Ecto neural progenitor cell (in vitro differentiated cells): ENCODE measurements at places on chromosomes 6 and 20.

GRCh38 chr6:63464060-63464459 is 108.2 kb upstream of the LOC128125822 start:
- no peak for DNase-seq

- no peak for DNase-seq
These were observed 12.0 kb upstream of the UQCC2 start for GRCh38 chr6:33723371-33724085.

DNA sequence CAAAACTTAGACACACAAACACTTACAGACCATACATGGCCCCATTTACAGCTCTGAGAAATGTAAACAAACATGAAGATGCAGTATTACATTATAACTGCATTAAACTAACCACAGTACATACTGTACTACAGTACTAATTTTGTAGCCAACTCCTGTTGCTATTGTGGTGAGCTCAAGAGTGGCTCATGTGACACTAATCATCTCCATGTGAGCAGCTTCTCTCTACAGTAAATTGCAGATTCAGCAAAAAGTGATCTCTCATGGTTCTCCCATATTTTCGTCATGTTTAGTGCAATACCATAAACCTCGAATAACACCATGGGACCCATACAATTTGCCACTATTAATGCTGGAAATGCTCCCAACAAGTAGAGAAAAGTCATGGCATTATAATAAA is 860.4 kb downstream of the EPHA7 start:
- DNase-seq = no peak

GRCh38 chr6:75084018-75084417 is 121.8 kb downstream of the COL12A1 start:
- DNase-seq = no peak

- no peak for DNase-seq
These were observed 1089.3 kb upstream of the DEFB115 start for GRCh38 chr20:30168025-30168799.

- DNase-seq = no peak
These were observed 66.5 kb upstream of the TFB1M start for GRCh38 chr6:155380666-155381332.

DNA sequence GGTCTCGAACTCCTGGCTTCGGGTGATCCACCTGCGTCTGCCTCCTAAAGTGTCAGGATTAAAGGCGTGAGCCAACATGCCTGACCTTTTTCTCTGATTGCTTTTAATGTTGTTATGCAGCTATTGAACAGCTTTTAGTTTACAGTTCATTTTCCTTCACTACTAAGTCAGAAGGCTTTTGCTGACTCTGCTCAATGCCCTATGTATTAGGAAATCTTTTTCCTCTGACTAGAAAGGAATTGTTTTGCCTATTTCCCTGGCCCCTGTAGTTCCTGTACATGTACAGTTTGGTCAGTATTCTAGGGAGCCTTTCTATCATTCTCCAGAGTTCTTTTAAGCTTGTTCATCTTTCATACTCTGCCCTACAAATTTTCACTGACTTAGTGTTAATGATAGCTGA is 280.2 kb downstream of the CDKAL1 start:
- DNase-seq = no peak

DNA sequence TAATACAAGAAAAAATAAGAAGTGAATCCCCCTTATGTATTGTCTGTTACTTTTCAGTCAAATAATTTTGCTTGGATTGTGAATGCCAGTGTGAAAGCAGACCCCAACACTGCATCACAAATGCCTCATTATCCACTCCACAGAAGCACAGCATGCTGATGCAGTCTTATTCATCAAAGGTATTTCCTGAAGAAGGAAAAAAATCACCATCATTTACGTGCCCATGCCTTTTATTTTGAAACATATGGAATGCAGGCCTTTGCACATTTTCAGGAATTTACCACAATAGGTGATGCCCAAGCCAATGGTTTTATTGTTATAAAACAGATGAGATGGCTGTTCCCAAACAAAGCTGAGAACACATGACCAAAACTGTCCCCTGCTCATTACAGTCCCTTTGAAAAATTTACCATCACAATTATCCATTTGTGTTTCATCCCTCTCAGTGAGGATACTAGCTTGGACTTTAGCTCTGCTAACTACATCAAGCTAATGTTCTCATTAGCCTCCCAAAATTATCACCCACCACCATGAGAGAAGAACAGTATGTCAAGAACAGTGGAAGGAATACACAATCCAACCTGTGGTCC is 180.6 kb upstream of the HTR1E start:
- no peak for DNase-seq

GRCh38 chr20:24966317-24967012 is 17.4 kb downstream of the CST7 start:
- DNase-seq = no peak

GRCh38 chr20:62975251-62975760 is 22.8 kb downstream of the SLC17A9 start:
- no peak for DNase-seq

- no peak for DNase-seq
These were observed 77.6 kb downstream of the HIVEP2 start for GRCh38 chr6:142867355-142867801.

- no peak for DNase-seq
These were observed 81.7 kb downstream of the ARHGAP18 start for GRCh38 chr6:129628101-129628815.

DNA sequence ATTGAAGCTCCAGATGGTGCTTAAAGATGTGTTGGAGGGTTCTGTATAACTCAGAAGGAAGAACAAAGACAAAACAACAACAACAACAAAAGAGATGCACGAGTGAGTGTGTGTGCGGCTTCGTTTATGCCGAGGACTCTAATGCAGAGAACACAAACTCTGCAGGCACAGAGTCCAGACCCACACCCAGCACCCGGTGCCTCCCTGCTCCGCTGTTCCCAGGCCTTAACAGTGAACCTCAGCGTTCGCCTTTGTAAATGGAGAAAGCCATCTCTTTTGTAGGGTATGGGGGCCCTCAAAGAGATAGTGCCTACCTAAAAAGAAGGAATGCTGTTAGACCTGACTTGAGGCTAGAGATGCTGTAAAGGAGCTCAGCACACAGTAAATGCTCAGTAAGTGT is 243.3 kb downstream of the ERMARD start:
- no peak for DNase-seq

DNA sequence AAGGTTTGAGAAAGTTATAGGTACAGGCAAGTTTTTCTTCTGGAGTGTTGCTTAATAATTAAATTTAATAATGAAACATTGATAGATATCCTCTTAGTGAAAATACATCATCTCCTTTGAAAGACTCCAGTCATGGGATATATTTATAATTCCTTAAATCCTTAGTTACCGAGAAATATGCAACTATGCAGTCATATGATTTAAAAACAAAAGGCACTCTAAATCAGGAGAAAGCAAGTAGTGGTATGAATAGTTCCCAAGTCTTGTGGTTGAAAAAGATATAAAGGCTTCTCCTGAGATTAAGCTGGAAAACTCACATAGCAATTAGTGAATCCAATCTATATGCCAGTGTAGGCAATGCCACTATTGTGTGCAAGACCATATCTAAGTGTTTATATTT is 475.4 kb downstream of the EYS start:
- no peak for DNase-seq
